ENCODE measurements at places on chromosomes 7 and 10.
A peak's percentile ranks its signal among the peaks of the same experiment; 100 is the strongest.

DNA sequence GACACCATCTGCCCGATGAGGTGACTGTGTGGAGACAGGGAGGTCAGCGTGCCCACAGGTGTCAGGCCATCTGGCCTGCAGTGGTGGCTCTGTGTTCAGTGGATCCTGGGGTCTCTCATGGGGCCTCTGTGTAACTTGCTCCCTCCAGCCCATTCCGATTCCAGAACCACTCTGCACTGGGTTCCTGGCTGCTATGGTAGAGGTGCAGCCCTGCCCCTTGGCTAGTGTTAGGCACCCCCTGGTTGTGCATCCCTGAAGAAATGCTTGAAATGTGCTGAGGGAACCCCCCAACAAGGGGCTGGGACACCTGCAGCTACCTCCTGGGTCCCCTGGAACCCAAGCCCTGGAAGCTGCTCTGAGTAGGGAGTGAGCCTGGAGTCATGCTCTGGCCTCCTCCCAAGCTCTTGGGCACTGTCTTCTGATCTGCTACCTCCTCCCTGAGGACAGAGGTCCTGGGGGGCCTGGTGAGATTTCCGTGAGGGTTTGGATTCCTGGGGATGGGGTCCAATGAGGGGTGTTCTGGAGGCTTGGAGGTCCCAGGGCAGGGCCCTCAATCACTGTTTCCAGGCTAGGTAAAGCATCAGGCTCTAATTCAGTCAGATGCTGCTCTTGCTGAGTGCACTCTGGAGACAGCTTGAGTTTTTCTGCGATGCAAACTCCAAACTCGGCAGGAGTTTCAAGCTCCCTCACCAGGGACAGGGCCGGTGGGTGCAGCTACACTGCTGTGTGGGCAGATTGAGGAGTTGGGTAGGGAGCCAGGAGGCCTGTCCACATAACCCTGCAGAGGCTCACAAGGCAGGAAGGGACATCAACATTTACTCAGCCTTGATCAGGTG lies 27.7 kb downstream of the RAMP3 start:
- DNase-seq, result no peak

DNA sequence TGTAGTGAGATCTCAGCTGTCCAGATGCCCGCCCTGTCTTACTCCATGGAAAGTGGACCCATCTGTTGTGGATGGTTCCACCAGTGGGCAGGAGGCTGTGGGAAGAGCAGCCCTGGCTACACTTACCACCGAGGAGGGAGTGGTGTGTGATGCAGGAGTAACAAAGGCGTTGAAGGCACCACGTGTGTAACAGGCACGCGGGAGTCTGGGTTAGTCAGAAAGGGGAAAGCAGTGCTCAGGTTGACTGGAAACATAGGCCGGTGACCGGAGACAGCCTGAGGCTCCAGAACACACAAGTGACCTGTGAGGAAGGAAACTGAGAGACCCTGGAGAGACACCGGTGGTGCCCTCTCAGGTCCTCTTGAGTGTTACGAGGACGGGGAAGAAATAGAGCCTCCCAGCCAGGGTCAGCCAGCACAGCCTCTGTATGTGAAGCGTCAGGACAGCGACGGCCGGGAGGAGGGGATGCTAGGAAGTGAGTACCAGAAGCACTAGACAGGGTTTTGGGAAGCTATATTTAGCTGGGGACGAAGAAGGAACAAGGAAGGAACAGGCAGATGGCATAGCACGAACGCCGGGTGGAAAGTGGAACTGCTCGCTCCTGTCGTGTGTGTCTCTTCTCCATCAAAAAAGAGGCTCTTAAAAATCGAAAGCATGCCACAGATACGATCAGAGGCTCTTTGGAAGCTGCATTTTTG lies 51.7 kb downstream of the DAGLB start:
- no peak for DNase-seq

DNA sequence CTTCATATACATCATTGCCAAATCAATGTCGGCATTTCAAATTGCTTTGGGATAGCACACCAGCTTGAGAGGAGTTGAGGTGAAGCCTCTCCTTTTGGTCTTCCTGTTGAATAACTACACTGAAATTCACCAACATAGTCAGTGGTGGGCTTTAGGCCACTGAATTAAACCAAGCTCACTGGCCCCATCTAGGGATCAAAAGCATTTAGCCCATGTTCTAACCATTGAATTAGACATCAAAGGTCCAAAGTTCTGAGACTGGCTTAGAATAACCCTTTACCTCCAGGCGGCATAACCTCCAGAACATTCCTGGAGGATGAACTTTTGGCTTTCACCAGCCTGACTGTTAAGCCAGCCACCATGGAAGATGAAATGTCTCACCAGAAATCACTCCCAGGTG lies 54.6 kb downstream of the BPGM start:
- peak; percentile 50 for DNase-seq

DNA sequence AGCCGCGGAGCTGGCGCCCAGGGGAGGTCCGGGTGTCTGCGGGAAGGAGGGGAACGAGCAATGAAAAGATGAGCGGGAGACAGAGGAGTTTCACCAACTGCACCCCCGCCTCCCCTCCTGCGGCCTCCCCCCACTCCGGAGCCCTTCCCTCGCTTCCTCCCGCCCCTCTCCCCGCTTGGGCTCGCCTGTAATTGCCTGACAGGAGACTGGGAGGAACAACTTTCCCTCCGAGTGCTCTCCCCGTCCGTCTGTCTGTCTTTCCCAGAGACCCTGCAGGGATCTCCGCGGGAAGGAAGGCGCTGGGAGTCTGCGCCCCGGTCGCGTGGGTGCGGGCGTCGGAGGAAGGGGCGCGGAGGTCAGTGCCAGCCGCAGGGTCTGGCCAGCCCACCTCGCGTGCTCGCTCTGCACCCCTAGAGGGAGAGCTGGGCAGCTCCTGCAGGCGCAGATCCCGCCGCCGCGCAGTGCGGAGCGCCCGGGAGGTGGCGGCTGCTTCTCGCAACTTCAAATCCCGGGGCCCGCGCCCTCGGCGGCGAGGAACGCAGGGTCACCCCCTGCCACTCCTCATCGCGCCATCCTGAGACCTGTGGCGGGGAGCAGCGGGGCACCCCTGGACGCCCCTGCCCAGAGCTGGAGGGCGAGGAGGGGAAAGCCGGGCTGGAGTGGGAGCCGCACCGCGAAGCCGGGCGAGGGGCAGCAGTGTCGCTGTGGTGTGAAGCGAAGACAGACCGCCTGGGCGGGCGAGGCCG lies 511 bp upstream of the NRP1 start:
- peak; percentile 79 for DNase-seq

- DNase-seq, result no peak
Measured at GRCh38 chr10:12541446-12542067, 192.2 kb downstream of the CAMK1D start.

DNA sequence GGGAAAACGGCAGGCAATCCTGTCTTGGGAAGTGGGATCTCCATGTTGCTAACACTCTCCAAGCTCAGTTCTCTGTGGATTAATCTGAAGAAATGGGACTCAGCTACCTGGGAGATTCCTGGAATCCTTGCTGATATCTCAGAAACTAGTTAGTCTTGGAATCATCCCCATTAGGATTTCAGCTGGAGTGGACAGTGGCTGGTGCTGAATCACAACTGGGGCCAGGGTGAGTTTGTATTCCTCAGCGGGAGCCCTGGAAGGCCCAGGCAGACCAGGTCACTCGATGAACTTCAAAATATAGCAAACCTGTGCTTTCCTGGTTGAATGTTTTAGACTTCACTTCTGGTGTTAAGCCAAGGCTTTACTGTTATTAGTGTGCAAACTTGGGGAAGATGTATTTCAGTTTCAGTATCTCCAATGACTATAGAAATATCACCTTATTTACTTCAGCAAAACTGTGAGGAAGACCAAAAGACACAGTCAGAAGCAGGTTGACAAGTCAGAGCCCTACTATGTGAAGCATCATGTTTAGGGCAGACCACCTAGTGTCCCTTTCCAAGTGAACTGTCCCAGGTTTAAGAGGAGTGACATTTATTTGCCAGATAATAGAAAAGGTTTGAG lies 126.1 kb downstream of the AOAH start:
- no peak for DNase-seq

DNA sequence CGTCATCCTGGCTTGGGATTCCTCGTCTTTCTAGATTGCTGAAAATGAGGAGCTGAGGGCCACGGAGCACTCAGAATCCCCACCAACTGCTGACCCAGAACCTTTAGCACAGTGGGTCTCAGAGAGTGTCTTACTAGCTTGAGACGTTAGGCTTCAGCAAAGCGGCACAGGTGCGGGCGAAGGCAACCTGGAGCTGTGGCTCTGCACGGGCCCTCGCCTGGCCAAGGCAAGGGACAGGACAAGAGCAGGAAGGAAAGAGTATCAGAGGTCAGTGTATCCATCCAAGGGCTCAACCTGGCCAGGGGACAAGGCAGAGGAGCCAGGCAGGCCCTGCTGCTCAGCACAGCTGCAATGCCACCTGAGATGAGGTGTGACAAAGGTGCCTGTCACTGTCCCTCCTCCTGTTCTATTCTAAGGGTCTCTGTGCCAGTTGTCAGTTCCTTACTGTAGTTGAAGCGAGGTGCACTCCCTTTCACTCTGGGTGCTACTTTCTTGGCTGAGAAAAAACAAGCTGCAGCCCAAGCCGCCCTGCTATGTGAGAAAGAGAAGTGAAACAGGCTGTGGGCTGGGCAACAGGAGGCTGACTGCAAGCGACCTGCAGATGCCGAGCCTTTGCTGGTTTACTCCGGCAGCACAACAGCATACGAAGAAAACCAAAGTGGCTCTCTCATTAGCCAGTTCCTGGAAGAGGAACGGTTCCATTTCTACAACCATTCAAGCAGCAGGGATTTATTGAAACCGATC lies 33.3 kb upstream of the KDM7A start:
- DNase-seq, result no peak

GRCh38 chr10:78025685-78026364 lies 3.5 kb downstream of the POLR3A start:
- DNase-seq, result peak; percentile 55

- no peak for DNase-seq
Measured at GRCh38 chr7:112172870-112173567, 33.2 kb downstream of the DOCK4 start.

- DNase-seq, result no peak
Measured at GRCh38 chr10:14859775-14860174, 18.9 kb upstream of the SUV39H2 start.

GRCh38 chr7:158057446-158057845 lies 530.2 kb downstream of the PTPRN2 start:
- no peak for DNase-seq

GRCh38 chr10:34628174-34628796 lies 186.8 kb downstream of the PARD3 start:
- no peak for DNase-seq

- no peak for DNase-seq
Measured at GRCh38 chr7:39153647-39154046, 175.9 kb downstream of the POU6F2 start.

- no peak for DNase-seq
Measured at GRCh38 chr7:36966636-36967035, 242.3 kb upstream of the AOAH start.

DNA sequence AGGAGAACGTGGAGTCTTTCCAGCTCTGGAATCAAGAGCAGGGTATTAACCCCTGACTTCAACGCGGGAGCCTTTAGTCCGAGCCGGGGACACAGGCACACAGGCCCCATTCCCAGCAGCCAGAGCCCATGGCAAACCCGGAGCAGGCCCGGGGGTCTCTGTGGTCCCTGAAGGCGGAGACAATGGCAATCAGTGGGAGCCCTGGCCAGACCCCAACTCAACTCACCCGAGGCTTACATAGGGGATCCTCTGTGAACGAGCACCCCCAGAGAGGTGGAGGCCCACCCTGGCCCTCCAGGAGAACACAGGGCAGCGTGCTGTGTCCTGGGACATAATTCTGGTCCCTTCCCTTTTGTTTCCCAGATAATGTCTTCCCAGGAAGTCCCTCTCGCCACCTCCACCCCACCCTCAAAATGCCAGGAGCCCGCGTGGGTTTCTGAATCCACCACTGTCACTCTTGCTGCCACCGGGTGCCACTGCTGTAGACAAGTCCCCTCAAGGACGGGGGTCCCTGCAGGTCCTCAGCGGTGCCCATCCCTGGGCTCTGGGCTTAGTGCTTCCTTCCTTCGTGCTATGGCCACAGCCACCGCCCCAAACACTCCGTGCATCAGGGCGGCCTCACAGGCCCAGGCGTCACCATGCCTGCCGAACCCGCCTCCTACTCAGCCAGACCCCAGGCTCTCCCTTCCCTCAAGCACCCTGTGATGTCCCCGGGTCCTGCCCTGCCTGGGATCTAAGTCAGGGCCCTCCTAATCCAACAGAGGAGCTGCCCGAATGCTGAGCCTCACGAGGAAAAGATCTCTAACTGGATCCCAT lies 28.6 kb upstream of the PPP2R2D start:
- DNase-seq, result no peak

- no peak for DNase-seq
Measured at GRCh38 chr10:108411206-108411605, 1246.7 kb upstream of the SORCS1 start.

GRCh38 chr7:149882248-149883047 lies 8.7 kb downstream of the ATP6V0E2 start:
- no peak for DNase-seq

- DNase-seq, result no peak
Measured at GRCh38 chr10:110632591-110633215, 11.4 kb upstream of the RBM20 start.

DNA sequence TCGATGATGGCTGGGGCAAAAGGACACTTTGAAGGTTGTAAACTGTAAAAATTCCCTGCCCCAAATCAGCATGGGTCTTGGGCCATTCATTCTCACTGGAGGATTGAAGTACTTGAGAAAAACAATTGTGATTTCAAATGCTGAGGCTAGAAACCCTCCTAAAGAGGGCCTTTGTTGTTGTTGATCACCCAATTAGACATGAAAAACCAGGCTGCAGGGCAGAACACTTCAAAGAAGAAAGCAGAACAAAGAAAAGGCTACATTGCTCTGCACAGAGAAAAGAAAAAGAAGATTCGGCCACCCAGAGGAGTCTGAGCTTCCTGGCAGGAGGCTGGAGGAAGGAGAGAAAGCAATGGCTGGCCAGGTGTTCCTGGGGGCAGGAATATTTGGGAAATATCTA lies 143.1 kb downstream of the NPY start:
- no peak for DNase-seq

- DNase-seq, result peak; percentile 52
Measured at GRCh38 chr7:117259615-117260014, 63.2 kb downstream of the WNT2 start.

GRCh38 chr7:64640504-64640903 lies 25.4 kb upstream of the ZNF107 start:
- no peak for DNase-seq

GRCh38 chr10:88992921-88993524 lies 2.4 kb downstream of the FAS start:
- no peak for DNase-seq

- DNase-seq, result peak; percentile 95
Measured at GRCh38 chr7:55185941-55186609, 167.3 kb downstream of the EGFR start.

GRCh38 chr7:148747274-148747673 lies 48.6 kb downstream of the CUL1 start:
- DNase-seq, result no peak

DNA sequence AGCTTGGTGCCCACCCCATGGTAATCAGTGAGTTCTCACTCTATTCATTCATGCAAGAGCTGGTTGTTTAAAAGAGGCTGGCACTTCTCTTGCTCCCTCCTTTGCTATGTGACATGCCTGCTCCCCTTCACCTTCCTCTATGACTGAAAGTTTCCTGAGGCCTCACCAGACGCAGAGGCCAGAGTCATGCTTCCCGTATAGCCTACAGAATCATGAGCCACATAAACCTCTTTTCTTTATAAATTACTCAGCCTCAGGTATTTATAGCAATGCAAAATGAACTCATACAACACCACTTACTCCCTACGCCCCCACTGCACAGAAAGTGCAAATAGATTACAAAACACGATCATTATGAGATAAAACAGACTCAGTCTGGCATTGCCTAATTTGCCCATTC lies 39.0 kb downstream of the SEC61G start:
- DNase-seq, result no peak

Measured in HFFc6 (cell line).